Lower leg skin (tissue), 4 donors: ENCODE measurements at places on chromosomes 3 and 15.
A peak's percentile ranks its signal among the peaks of the same experiment; 100 is the strongest.

GRCh38 chr3:42652611-42653302 is 740 bp upstream of the ZBTB47 start:
- peak; percentile 95 for DNase-seq

GRCh38 chr3:8371085-8371551 is 130.5 kb upstream of the LMCD1 start:
- DNase-seq = no peak

- no peak for DNase-seq
Observed at GRCh38 chr15:33078607-33079006, 115.9 kb downstream of the FMN1 start.

DNA sequence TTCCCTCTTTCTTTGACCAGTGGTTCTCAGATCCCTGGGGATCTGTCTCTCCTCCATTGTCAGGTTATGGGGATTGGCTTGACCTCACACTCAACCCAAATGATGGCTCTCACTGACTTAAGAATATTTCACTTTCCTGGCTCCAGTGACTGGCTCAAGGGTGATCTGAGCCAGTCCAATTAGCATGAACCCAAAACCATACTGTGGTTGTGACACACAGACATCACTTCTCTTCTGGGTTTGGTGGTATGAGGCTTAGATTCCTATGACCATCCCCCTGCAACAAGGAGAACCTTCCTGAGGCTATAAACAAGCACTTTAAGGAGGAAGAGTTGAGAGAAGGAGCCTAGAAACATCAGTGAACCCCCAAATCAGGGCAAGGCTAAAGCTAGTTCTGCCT is 85.8 kb downstream of the KCNAB1 start:
- DNase-seq = no peak

GRCh38 chr15:38028869-38029268 is 94.4 kb downstream of the TMCO5A start:
- DNase-seq = no peak

GRCh38 chr15:90691982-90692773 is 25.0 kb upstream of the BLM start:
- no peak for DNase-seq

DNA sequence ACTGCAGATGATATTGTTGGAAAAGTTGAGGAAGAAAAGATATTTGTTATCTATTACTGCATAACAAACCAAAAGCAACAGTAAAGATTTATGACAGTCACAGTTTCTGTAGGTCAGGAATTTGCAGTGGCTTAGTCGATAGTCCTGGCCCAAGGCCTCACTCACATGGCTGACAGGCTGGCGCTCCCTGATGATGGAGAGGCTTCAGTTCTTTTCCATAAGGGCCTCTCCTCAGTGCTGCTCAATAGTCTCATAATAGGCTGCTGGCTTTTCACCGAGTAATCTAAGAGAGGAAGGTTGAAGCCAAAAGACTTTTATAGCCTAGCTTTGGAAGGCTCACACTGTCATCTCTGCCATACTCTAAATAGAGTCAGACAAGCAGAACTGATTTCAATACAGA is 17.7 kb downstream of the IREB2 start:
- no peak for DNase-seq

GRCh38 chr3:185807445-185808068 is 17.3 kb downstream of the IGF2BP2 start:
- DNase-seq = no peak

DNA sequence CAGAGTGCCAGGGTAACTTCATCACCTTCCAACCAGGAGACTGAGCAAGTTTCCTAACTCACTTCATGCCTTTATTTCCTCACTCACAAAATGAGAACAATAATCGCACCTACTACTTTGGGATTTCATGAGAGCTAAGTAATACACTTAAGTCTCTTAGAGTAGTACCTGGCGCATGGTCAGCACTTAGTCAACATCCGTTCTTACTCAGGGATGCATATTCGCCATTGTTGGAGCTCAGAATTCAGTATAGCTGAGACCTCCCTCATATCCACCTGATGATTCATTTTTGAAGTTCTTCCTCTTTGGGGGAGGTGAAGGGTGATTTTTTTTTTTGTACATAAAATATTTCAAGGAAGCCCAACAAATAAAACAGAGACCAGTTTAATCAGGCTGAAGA is 188.2 kb downstream of the AGBL1 start:
- DNase-seq = no peak

DNA sequence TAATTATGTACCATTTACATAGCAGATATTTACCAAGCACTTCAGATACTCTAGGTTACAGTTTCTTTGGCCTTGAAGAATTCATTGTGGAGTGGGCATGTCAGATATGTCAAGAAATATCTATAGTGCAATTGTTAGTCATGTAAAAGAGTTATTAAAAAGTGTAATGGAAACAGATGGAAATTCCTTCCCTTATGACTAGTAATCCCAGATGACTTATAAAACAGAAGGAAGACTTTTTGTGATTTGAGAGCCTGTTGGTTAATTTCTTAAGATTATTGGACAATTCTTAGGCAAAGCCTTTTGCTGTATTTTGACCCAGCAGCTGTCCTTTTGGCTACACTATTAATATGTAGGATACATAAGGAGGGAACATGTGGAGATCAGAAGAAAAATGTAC is 708.9 kb upstream of the NECTIN3 start:
- no peak for DNase-seq

DNA sequence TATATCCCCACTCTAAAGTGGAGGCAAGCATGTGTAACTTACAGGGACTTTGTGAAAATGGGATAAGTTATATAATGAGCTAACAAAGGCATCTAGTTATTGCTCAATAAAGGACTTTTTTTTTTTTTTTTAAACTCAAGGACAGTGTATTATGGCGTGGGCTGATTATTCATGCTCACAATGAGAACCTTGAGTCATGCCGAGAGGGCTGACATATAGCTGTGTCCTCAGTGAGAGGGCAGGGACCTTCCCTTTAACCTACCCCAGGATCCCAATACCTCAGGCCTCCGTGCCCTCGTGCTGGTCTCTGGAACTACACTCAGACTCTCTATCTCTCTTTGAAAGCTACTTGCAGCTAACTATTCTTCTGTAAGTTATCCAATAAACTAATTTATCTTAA is 319.9 kb upstream of the ICE2 start:
- no peak for DNase-seq

GRCh38 chr3:65979731-65980130 is 59.0 kb downstream of the MAGI1 start:
- DNase-seq = no peak

DNA sequence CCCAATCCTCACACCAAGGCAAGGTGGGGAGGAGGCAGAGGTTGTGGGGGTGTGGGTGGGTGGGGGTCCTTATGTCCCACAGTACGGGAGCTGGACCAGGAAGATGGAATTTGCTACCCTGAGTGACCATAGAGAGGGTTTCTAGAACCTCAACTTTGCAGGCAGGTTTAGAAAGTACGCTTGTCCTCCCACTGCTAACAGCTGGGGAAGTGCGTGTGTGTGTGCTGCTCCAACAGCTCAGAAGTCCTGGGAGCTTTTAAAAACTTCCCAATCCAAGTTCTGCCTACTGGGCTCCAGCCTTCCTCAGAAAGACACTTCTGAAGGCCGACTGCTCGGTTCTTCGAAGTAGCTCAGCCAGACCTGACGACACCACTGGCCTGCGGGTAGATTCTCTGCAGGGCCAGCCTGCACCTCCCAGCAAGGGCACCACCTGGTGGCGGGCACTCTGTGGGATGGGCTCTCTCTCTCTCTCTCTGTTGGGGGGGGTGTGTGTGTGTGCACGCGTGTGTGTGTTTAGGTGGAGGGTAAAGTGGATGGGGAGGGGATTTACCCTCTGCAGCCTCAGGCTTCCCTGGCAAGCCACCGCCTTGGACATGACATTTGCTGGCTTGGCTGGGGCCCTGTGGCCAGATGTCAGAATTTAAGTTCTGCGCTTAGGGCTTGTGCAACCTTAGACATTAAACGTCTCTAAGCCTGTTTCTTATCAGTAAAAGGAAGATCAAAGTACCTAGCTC is 15.6 kb downstream of the TMEM158 start:
- peak; percentile 96 for DNase-seq

- DNase-seq = peak; percentile 91
Observed at GRCh38 chr15:40893019-40893670, 1.1 kb upstream of the VPS18 start.

DNA sequence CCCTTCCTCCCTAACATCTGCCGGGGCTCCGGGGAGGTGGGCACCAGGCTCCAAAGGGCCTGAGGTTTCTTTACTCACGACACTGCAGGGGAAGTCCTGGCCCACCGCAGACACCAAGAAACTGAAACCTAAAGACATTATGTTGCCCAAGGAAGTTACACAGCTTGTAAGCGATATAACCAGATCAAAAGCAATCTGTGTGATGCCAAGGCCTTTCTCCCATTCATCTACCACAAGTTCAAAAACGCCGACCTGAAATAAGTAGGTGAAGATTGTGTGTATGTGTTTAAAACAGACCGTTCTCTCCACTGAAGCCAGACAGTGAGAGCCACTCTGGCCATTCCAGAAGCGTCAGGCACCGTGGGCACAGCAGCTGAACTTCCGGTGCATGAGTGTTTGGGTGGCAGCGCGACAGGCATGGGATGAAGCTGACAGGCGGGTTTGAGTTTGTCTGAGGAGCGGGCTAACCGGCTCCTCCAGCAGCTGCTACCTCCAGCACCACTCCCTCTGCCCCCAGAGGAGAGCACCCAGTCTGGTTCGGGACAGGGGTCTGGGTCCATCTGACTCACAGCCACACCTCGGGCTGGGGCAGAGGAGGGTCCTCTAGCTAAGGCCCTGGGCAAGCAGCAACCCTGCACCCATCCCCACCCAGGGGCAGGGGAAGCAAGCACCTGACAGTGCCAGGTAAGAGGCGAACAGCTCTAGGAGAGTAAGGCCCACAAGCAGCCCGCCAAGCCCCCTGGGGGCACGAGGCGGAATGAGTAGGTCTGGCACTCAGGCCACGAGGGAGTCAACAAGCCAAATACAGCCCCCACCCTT is 1.3 kb downstream of the TNK2 start:
- DNase-seq = peak; percentile 91

DNA sequence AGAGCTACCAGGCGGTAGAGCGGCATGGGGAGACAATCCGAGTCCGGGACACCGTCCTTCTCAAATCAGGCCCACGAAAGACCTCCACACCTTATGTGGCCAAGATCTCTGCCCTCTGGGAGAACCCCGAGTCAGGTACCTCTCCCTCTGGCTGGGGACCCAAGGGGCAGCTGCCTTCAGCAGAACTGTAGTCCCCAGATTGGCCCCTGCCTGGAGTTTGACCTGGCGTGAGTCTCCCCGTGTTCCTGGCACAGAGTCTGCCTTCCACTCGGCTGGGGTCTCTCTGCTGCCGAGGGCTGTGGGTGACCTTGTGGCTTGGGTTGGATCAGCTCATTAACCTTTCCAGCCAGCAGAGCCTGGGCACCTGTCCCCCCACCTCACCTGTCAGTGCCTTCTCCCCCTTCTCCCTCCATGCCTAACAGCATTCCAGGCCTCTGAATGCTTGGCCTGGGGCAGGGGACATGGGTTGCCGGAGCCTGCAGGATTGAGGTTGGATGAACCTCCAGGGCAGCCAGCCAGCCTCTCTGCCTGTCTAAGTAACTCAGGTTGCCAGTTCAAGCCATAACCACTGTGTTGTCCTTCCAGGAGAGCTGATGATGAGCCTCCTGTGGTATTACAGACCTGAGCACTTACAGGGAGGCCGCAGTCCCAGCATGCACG is 6.8 kb upstream of the CHST14 start:
- DNase-seq = no peak

DNA sequence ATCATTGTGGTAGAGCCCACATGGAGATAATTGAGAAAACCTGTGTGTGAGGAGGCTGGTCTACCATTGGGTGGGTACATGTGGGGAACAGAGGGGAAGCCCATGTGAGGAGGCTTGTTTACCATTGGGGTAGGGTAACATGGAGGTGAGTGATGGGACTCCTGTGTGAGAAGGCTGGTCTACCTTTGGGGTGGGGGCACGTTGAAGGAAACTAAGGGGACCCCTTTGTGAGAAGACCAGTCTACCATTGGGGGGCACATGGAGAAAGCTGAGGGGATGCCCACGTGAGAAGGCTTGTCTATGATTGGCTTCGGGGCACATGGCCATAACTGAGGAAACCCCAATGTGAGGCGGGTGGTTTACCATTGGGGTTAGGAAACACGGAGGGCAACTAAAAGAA is 158.5 kb downstream of the FBLN2 start:
- peak; percentile 31 for DNase-seq

DNA sequence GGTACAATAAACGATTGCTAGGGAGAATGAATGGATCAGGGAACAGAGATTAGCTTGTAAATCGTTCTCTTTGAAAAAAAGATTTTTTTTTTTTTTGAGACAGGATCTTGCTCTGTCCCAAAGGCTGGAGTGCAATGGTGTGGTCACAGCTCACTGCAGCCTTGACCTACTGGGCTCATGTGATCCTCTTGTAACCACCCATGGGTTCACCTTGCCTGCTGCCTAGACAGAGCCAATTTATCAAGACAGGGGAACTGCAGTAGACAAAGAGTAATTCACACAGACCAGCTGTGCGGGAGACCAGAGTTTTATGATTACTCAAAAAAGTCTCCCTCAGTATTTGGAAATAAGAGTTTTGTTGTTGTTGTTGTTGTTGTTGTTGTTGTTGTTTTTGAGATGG is 39.6 kb downstream of the METTL6 start:
- DNase-seq = no peak

- DNase-seq = peak; percentile 79
Observed at GRCh38 chr15:101450403-101451265, 38.9 kb downstream of the PCSK6 start.

GRCh38 chr3:86251781-86252180 is 739.2 kb downstream of the VGLL3 start:
- no peak for DNase-seq

GRCh38 chr15:83174891-83175290 is 32.7 kb downstream of the HDGFL3 start:
- no peak for DNase-seq

- DNase-seq = no peak
Observed at GRCh38 chr15:40891810-40892446, 2.3 kb upstream of the VPS18 start.

- no peak for DNase-seq
Observed at GRCh38 chr3:14550181-14550580, 10.0 kb upstream of the GRIP2 start.

GRCh38 chr15:36362509-36362915 is 216.9 kb upstream of the CDIN1 start:
- DNase-seq = no peak

- no peak for DNase-seq
Observed at GRCh38 chr3:34837848-34838741, 801.2 kb upstream of the ARPP21 start.

DNA sequence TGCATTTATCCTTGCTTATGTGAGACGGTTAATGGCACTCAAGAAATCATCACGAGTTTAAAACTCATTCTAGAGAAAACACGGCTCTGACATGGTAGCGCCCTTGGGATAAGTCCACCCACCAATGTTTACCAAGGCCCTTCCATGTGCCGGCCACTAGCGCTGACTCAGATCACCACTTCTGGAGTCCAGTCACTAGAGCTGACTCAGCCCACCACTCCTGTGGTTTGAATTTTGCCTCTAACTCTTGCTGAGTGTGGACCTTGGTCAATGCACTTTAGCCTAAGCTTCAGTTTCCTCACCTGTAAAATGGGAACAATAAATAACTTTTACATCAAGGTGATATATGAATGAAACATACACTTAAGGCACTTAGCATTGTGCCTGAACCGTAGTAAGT is 358.4 kb upstream of the PROK2 start:
- no peak for DNase-seq

- DNase-seq = no peak
Observed at GRCh38 chr3:183274609-183275008, 21.6 kb downstream of the B3GNT5 start.
